Activated T-cell treated with anti-CD3 and anti-CD28 coated beads for 48 hours (primary cell): ENCODE measurements at places on chromosomes 11 and 22.

GRCh38 chr11:2220173-2220771 lies 48.7 kb upstream of the TH start:
- DNase-seq: no peak

- DNase-seq: peak; percentile 4
Observed at GRCh38 chr11:103601225-103601846, 435.1 kb upstream of the DDI1 start.

DNA sequence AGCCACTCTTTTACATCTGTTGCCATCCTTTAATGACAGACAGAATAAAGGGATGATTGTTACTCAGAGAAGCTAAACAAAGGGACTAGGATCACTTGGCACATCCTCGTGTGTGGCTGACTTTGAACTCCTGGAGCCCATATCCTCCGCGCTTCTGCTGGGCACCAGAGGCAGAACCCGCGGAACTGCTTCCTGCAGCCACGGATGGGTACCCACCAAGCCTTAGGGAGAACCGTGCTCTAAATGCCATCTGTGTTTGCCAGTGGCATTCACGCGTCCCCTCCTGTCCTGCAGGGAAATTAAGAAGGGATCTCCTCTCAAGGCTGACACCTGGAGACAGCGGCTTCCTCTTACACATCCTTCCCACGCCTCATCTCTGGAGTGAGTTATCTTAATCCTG lies 294.4 kb downstream of the NTM start:
- DNase-seq: no peak

- DNase-seq: no peak
Observed at GRCh38 chr11:12212821-12213185, 102.4 kb downstream of the MICAL2 start.

- DNase-seq: peak; percentile 11
Observed at GRCh38 chr11:111379602-111380136, 594 bp upstream of the POU2AF1 start.

DNA sequence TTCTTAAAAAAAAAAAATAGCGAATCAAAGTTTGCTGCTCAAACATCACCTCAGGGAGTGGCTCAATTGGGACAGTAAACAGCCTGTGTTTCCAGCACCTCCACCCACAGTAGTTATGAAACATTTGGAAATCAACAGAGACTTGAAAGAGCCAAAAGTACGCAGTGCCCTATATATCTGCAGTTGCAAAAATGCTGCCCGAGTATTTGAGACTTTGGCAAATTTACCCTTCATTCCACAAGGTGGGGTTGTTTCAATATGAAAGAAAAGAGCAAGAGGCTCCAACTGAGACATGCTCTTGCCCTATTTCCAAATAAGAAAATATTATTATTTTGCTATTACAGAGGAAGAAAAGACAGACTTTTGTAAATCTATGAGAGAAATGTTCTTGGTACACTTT lies 851.1 kb upstream of the RAG2 start:
- DNase-seq: no peak

- no peak for DNase-seq
Observed at GRCh38 chr11:12761029-12761428, 86.8 kb downstream of the TEAD1 start.

DNA sequence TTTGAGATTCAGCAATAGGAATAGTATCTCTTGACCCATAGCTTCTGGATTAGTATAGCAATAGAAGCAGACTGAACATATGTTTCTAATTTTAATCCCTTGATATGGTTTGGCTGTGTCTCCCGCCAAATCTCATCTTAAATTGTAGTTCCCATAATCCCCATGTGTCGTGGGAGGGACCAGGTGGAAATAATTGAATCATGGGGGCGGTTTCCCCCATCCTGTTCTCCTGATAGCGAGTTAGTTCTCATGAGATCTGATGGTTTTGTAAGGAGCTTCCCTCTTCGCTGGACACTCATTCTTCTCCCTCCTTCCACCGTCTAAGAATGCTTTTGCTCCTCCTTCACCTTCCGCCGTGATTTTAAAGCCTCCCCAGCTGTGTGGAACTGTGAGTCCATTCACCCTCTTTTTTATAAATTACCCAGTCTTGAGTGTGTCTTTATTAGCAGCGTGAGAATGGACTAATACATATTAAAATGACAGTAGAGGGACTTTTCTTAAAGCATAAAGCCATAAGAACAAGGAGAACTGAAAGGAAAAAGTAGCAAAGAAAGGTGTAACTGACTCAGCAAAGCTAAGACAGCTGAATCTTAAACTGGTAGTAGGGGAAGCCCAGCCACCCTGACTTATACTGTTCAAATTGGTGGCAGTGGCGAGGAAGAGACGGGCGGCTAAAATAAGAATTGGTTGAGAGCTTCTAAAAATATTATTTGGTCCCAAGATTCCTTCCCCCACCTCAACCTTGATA lies 20.3 kb upstream of the SLN start:
- no peak for DNase-seq

DNA sequence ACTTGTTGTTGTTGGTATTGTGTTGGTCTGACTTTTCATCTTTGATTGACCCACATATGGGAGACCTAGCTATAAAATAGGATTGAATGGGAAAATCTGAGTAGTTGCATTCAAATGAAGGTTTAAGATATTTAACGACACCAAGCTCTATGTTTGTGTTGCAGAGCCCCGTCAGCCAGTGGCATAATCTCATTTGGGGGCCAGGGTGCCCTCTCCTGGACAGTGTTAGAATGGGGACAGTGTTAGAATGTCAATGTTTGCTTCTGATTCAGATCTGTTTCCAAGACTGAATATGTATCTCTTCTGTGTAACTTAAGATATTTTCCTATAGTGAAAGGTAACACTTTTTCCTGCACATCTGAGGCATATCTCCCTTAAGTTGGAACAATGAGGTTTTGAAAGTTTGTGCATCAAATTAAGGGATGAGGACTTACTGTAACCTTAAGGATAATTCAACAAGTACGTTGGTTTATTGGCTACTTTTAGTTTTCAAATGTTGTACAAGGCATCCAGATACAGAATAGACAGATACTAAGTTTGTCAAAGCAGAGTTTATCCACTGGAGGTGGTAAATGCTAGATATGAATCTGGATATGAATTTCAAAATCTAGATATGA lies 5.3 kb upstream of the OR52M1 start:
- peak; percentile 10 for DNase-seq

GRCh38 chr11:14655435-14655834 lies 11.8 kb downstream of the PDE3B start:
- no peak for DNase-seq

DNA sequence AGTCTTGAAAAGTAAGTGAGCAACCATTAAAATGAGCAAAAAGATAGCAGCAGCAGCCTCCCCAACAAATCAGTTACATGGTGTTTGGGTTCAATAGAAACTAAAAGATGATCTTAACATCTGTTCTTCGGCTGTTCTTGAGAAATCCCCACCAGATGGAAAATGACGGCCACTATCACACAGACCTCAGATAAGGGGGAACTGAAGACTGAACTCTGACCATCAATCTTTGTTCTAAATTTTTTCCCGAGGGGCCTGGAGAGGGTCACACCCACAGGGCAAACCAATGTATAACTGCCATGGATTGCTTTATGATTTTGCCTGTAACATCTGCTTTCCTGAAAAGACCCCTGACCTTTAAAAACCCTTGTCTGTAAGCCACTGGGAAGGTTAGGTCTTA lies 624.8 kb upstream of the KIRREL3 start:
- DNase-seq: no peak

- no peak for DNase-seq
Observed at GRCh38 chr22:45998638-45999378, 21.8 kb upstream of the WNT7B start.

GRCh38 chr22:37676736-37677492 lies 1.5 kb downstream of the LGALS1 start:
- peak; percentile 91 for DNase-seq

DNA sequence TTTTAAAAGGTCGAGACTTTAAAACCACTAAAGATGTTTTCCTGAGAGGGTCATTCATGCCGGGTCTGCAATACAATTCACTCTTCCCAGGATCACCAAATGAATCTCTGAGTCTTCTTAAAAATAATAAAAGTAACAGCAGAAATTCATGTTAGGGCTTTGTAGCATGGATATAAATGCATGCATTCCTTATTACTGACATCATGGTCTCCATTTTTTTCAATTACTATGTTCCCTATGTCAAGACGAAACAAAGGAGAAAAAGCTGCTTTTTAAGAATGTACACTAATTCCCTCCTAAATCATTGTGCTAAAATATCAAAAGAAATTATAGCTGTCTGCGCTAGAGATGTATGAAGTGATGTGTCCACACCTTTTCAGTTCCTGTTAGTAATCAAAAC lies 789.9 kb upstream of the LRRC4C start:
- no peak for DNase-seq

DNA sequence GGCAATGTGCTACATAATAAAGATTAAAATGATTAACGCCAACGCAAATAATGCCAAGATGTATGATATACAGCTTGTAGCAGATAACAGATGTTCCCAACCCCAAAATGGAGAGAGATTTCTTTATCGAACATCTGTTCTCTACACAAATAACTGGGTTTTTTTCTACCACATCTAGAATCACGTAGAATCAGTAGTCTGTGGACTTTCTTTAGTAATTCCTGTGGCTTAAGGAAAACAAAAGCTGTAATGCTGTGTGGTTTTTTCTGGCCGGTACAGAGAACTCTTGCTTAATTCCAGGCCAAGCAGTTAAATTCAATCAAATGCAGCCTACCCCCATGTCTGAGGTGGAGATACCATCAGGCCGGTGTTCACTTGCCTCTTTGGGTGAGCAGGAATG lies 303.4 kb downstream of the FAT3 start:
- DNase-seq: no peak

GRCh38 chr11:35214792-35215193 lies 75.8 kb downstream of the CD44 start:
- DNase-seq: peak; percentile 33

DNA sequence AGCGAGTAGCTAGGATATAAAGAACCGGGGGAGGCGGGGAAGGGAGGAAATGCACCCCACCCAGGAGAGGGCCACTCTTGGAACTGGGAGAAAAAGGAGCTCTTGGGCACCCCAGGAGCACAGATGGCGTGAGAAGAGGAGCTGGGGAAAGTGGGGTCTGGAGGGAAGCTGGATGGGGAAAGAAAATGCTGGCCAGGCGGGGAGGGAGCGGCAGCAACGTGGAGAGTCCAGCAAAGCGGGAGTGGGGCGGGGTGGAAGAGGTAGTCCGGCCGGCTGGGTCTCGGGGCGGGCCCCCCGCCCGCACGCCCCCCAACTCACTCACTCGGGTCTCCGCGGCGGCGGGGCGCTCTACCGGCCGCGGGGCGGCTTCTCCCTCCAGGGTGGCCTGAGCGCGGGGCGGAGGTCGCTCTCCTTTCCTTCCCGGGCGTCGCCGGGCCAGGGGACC lies 522 bp downstream of the TOB2 start:
- no peak for DNase-seq

DNA sequence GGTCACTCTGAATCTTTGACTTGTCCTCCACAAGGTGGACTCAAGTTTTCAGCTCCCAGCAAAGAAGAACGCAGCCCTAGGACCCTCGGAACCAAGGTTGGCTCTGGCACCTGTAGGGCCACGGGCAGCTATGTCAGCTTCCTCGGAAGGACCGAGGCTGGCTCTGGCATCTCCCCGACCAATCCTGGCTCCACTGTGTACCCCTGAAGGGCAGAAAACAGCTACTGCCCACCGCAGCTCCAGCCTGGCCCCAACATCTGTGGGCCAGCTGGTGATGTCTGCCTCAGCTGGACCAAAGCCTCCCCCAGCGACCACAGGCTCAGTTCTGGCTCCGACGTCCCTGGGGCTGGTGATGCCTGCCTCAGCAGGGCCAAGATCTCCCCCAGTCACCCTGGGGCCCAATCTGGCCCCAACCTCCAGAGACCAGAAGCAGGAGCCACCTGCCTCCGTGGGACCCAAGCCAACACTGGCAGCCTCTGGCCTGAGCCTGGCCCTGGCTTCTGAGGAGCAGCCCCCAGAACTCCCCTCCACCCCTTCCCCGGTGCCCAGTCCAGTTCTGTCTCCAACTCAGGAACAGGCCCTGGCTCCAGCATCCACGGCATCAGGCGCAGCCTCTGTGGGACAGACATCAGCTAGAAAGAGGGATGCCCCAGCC lies 2.2 kb downstream of the INPP5J start:
- no peak for DNase-seq

DNA sequence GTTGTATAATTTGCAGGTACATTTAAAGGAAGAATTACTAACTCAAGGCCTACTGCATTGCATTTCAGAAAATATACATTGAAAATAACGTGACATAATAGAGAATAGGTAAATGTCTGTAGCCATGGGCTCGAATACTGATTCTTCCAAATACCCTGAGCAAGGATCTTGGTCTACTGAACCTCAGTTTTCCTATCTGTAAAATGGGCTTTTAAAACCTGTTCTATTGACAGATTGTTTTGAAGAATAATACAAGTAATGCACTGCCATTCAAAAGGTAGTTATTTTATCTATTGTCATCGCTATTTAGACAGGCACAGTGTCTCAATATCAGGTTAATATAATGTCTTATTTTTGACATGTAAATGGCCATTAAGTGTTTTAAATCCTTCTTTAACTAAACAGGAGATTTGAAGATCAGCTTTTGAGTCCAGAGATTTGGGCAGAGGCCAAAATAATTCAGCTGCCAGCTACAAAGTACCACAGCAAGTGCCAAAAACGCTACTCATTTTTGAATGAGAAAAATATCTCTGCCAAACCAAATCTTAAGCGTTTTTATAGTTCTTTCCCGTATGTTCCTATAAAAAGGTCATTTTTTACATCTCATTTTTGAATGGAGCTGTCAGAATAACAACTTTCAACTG lies 56.7 kb downstream of the CTSC start:
- no peak for DNase-seq

DNA sequence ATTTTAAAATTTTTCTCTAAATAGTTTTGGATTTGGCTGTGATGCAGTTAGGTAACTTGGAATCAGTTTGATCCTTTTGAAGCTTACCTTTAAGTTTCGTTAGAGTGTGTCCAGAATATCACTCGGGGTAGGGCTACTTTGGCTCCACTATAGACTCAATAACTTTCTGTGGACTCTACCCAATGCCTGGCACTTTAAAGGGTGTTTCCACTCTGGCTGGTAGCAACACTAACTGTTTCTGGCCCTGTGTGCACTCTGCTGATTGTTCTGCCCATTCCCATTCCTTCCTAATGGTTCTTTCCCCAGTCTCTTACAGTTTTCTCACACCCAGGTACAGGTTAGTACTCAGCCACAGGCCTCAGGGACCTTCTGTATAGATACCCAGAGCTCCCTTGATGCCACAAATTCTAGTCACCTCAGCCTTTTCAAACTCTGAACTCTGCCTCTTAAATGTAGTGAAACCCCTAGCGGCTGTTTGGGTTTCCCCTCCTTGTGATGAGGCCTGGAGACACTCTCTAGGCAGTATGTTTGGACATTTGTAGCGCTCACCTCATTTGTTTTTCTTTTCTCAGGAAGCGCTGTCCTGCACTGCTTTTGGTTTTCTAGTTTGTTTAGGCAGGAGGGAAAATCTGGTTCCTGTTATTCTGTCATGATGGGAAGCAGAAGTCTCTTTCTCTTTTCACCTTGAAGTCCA lies 16.8 kb downstream of the CUL5 start:
- DNase-seq: no peak

- no peak for DNase-seq
Observed at GRCh38 chr11:48018528-48019216, 38.3 kb downstream of the PTPRJ start.

DNA sequence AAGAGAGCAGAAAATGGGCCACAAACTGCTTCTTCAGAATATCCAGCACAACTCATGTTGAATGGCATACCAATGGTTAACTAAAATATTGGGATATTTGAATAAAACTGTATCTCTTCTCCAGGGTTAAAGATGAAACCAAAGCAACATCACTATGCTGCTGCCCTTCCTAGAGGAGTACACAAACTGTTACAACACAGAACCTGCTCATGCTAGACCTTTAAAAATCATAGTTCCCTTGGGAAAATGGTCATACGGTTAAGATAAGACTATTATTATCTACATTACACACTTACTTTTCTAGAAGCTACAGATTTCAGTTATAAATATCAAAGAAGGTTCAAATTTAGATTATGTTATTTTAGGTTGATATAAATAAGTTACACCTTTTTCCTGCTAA lies 78.6 kb upstream of the TP53AIP1 start:
- DNase-seq: no peak
